ENCODE measurements at places on chromosomes 5 and 9.

GRCh38 chr9:124011460-124012301 lies at the start of gene LHX2:
TSS of gene LHX2 (plus strand) at chr9:124011768. CDS start at chr9:124012349, 581 bp downstream.
- peaks cover 57% of the 10 kb centered on the region for H3K27me3 ChIP-seq
- H3K27ac ChIP-seq, result no peak within 1 kb of the TSS
- H3K4me3 ChIP-seq, result peak within 1 kb of the TSS; percentile 47
- H3K4me1 ChIP-seq, result peaks cover 56% of the 10 kb centered on the region

DNA sequence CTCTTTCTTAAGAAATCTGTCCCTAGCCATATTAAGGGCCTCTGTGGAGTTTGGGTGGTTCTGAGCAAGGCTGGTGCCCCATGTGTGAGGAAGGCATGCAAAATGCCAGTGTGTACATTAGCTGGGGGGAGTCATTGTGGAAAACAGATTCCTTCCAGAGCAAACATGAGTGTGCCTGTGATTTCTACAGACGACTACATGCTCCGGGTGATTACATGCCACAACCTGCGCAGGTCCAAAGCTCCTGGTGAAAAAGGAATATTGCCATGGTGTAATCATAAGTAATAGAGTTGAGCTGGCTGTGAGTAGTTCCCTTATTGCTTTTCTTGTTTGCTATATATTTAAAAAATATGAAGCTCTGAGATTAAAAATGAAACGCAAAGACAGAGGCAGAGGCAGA lies 102.1 kb downstream of the ACER2 start:
- no peaks in the 10 kb centered on the region for H3K4me1 ChIP-seq
- no peak overlapping the region for H3K4me3 ChIP-seq
- no peak overlapping the region for H3K27ac ChIP-seq
- no peaks in the 10 kb centered on the region for H3K27me3 ChIP-seq
- DNase-seq, result no peak

- DNase-seq, result no peak
- H3K4me1 ChIP-seq, result no peaks in the 10 kb centered on the region
- H3K27ac ChIP-seq, result no peak overlapping the region
Observed at GRCh38 chr5:143705381-143705780, 106.6 kb upstream of the HMHB1 start.

- H3K4me3 ChIP-seq, result no peak overlapping the region
- no peaks in the 10 kb centered on the region for H3K36me3 ChIP-seq
- H3K4me1 ChIP-seq, result peaks cover 44% of the 10 kb centered on the region
- H3K27ac ChIP-seq, result peak overlapping the region; percentile 63
- no peaks in the 10 kb centered on the region for H3K27me3 ChIP-seq
- no peak for DNase-seq
Observed at GRCh38 chr5:172839669-172840431, 5.8 kb downstream of the ERGIC1 start.

DNA sequence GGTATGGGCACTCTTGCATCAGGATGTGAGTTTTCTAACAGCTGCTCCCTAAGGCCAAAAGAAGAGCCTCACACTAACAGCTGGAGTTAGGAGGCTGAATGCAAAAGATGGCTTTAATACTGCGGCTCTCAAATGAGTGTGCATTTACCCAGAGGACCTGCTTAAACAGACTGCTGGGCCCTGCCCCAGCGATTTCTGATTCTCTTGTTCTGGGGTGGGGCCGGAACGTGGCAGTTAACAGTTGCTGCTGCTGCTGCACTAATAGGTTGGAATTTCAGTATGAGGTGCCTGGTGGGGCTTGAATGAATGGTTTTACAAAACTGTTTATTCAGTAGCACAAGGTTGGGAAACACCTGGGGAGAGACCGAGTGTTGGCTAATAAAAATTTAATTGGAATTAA lies 26.1 kb downstream of the HMGCR start:
- no peaks in the 10 kb centered on the region for H3K4me1 ChIP-seq
- no peak for DNase-seq
- peaks cover 23% of the 10 kb centered on the region for H3K36me3 ChIP-seq
- H3K27ac ChIP-seq, result no peak overlapping the region
- no peaks in the 10 kb centered on the region for H3K27me3 ChIP-seq

DNA sequence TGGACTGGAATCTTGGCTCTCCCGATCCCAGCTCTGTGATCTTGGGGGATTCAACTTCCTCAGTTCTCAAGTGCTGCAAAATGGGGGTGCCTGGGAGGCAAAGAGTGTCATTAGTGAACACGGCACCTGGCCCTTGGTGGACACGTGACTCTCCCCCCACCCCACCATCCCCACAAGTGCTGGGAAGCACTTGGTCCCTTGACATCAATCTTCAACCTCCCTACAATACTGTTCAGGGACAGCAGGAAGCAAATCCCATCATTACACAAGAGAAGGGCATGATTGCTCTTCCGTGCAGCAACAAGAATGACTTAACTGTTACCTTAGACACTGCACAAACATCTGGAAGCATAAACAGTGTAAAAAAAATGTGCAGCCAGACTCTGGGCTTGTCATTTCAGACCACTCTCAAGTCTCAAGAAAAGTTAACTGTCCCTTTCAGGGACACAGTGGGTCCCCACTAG lies 61.4 kb downstream of the PSMB7 start:
- no peak for DNase-seq
- no peaks in the 10 kb centered on the region for H3K27me3 ChIP-seq
- no peaks in the 10 kb centered on the region for H3K4me1 ChIP-seq
- H3K36me3 ChIP-seq, result peaks cover 56% of the 10 kb centered on the region
- no peak overlapping the region for H3K27ac ChIP-seq

- peaks cover 45% of the 10 kb centered on the region for H3K36me3 ChIP-seq
- H3K4me3 ChIP-seq, result no peak overlapping the region
- H3K4me1 ChIP-seq, result peaks cover 20% of the 10 kb centered on the region
- DNase-seq, result no peak
- H3K27me3 ChIP-seq, result no peaks in the 10 kb centered on the region
- peak overlapping the region; percentile 49 for H3K27ac ChIP-seq
Observed at GRCh38 chr5:95899829-95900228, 61.8 kb downstream of the ELL2 start.

GRCh38 chr9:113580041-113580953 lies 116.8 kb downstream of the RGS3 start:
- peaks cover 24% of the 10 kb centered on the region for H3K36me3 ChIP-seq
- no peaks in the 10 kb centered on the region for H3K27me3 ChIP-seq
- H3K4me1 ChIP-seq, result no peaks in the 10 kb centered on the region

- no peak for DNase-seq
- no peaks in the 10 kb centered on the region for H3K36me3 ChIP-seq
- H3K4me3 ChIP-seq, result no peak overlapping the region
- H3K27me3 ChIP-seq, result no peaks in the 10 kb centered on the region
- no peak overlapping the region for H3K27ac ChIP-seq
Observed at GRCh38 chr9:90873422-90873821, 71.8 kb downstream of the SYK start.

- H3K27ac ChIP-seq, result no peak overlapping the region
- H3K36me3 ChIP-seq, result no peaks in the 10 kb centered on the region
Observed at GRCh38 chr5:1436681-1437080, 8.6 kb downstream of the SLC6A3 start.

DNA sequence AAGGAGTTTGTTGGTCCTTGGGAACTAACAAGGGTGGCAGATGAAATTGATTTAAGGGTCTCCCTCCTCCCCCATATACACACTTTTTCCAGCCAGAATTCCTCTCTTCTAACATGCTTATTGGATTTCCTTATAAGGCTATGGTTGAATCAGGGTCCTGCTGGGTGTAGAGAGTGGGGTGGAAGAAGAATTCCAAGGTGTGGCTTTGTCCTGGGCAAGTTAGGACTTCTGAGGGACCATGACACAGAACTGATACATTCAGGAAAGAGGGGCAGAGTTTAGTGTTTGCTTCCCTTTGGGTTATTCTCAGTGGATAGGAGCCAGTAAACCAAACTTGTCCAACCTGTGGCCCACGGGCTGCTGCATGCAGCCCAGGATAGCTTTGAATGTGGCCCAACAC lies 116.5 kb downstream of the SNX18 start:
- no peak overlapping the region for H3K27ac ChIP-seq
- H3K27me3 ChIP-seq, result no peaks in the 10 kb centered on the region
- H3K36me3 ChIP-seq, result no peaks in the 10 kb centered on the region
- DNase-seq, result no peak
- H3K4me3 ChIP-seq, result no peak overlapping the region

GRCh38 chr9:71760901-71761300 lies 7.4 kb downstream of the CEMIP2 start:
- H3K27me3 ChIP-seq, result no peaks in the 10 kb centered on the region
- no peak overlapping the region for H3K27ac ChIP-seq
- no peaks in the 10 kb centered on the region for H3K4me1 ChIP-seq
- no peak for DNase-seq

- no peaks in the 10 kb centered on the region for H3K27me3 ChIP-seq
- no peak overlapping the region for H3K4me3 ChIP-seq
- no peak overlapping the region for H3K27ac ChIP-seq
- no peak for DNase-seq
- H3K36me3 ChIP-seq, result peaks cover 78% of the 10 kb centered on the region
Observed at GRCh38 chr9:134152022-134152448, 12.3 kb downstream of the RNU6ATAC start.

DNA sequence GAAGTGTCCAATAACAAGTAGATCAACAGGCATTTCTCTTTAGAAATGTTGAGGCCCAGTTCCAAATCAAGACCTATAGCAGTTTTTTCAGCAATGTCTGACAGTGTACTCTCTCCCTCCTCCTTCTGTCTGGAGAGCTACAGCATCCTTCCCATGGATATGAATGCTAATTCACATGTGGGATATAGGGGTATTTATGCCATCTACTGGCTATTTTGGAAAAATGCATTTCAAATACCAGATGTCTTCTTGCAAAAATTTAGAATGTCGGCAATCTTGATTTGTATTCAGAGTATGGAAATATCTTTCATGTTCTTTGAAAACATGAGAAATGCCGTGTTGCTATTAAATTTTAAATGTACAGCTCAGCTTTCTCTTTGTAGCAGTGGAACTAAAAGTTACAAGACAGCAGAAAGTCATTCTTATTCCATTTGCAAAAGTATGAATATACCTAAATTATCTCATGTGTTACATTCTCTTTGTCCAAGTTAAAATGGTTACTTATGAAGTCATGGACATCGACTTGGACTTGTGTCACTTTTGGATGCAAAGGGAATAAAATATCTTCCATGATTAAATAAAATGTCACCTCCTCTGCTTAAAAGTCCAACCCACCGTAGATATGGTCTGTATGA lies 647.8 kb downstream of the TAF11L14 start:
- no peak for DNase-seq
- H3K4me3 ChIP-seq, result no peak overlapping the region
- H3K4me1 ChIP-seq, result no peaks in the 10 kb centered on the region
- H3K36me3 ChIP-seq, result no peaks in the 10 kb centered on the region
- H3K27me3 ChIP-seq, result no peaks in the 10 kb centered on the region
- no peak overlapping the region for H3K27ac ChIP-seq

DNA sequence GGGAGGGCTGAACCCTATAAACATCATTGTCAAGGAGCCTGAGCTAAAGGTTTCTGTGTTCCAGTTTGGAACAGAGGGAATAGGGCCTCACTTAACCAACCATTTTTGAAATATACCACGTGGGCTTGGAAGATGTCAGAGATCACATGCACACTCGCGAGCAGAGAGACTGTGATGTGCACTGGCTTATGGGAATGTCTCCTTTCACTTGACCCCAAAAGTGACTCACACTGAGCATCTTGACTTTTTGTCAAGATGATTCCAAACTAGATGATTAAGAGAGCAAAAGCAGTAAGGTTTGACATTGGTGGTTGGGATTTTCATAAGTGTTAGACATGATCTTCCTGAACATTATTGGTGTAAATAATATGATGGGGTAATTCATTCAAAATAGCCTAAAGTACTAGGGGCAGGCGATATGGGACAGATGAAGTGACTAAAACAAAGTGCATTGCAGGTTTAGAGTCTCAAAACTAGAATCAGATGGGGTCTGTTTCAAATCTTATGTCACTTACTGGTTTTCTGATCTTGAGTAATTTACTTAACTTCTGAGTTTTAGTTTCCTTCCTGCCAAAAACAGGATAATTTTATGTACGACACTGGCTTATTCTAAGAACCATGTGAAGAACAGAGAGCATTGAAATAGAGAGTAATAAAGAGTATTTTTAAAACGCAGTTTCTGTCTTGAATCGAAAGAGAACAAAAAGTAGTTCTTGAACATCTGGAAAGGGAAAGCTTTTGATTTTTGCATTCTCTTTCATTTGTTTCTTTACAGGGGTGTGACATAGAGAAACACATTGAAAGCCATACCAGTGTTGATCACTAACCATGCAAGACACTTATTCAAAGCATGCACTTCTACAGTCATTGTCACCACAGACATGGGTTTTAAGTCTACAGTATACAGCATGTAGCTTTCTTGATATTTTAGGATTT lies 383.0 kb downstream of the DIRAS2 start:
- H3K4me1 ChIP-seq, result no peaks in the 10 kb centered on the region
- no peaks in the 10 kb centered on the region for H3K27me3 ChIP-seq
- no peak overlapping the region for H3K27ac ChIP-seq
- no peak for DNase-seq
- H3K4me3 ChIP-seq, result no peak overlapping the region
- no peaks in the 10 kb centered on the region for H3K36me3 ChIP-seq

DNA sequence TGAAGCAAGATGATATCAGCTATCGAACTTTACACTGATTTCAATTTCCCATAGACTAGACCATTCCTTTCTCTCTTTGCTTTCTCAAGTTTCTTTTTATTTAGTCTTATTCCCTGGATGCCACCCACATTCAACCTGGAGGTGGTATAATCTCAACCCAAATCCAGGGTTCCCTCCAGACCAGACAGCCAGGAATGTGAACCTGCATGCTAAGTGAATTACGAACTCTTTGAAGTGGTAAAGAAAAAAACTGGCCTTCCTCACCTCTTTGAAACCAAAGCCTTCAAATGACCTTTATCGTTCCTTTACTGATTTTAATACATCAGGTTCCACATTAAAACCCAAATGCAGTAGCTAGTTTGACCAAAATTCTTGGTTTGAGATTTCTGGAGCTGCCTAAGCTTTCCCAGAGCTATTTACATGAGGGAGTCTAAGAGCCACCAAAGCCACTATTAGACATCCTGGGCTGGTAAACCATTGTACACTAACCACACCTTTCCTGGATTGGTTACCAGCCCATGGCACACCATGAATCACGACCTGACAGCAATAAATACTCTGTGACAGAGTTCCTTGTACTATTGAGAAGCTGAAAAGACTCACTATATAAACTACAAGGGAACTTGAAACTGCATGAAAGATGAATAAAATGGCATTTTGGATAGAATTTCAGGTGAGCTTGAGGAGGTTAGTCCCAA lies 323.7 kb downstream of the ADAMTS6 start:
- no peaks in the 10 kb centered on the region for H3K36me3 ChIP-seq
- no peak overlapping the region for H3K4me3 ChIP-seq
- H3K27ac ChIP-seq, result no peak overlapping the region

DNA sequence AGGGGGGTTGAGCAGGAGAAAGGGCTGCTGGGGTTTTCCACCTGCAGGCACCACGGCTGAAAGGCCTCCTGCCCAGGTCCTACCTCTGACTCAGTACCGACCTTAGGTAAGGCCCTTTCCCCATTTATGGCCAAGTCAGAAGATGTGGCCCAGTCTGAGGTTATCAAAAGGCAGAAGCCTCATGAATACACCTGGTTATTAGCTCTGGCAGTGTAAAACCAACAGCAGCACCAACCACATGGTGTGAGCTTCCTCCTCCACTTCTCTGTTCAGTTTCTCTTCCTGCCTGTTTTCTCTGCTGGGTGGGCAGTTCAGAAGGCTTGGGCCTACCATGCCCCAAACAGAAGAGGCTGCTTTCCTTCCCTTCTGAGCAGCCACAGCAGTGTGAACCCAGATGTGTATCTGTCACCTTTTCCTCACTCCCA lies 86.9 kb downstream of the UGCG start:
- DNase-seq, result no peak
- H3K4me3 ChIP-seq, result no peak overlapping the region
- peaks cover 3% of the 10 kb centered on the region for H3K4me1 ChIP-seq
- H3K27me3 ChIP-seq, result no peaks in the 10 kb centered on the region
- H3K36me3 ChIP-seq, result no peaks in the 10 kb centered on the region

- H3K27ac ChIP-seq, result no peak overlapping the region
- DNase-seq, result no peak
- H3K4me3 ChIP-seq, result no peak overlapping the region
- H3K4me1 ChIP-seq, result no peaks in the 10 kb centered on the region
- no peaks in the 10 kb centered on the region for H3K27me3 ChIP-seq
Observed at GRCh38 chr5:95708876-95709275, 22.3 kb upstream of the RHOBTB3 start.
